H54 (cell line): ENCODE measurements at places on chromosomes 13 and 19.

DNA sequence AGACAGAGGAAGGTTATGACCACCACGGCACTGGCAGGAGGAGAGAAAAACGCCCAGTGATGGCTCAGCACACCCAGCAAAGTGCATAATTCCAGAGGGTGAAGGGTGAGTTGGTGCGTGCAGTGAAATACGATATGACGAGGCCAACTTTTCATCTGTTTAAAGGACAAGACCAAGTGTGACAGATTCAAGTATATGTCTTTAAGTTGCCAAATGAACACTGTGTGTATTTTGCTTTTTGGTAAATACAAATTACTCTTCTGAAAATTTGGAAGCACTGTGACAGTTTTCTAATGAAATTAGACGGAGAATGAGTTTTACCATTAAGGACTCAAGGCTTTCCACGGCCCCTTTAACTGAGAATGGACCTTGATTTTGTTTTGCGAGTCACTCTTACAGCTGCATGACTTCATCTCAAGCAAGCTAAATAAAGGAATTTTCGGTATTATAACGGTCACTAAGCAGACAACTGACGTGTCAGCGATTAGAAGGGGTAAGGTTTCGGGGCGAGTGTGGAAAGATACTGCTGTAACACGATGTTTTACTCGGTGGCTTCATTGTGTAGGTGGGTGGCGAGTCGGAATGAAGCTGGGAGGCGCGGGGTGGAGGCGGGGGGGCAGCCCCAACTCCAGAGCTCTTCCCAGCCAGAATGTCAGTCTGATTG, 22.8 kb downstream of the COL4A2 start:
- DNase-seq: no peak

GRCh38 chr19:2039089-2039958, 11.7 kb downstream of the MKNK2 start:
- no peak for DNase-seq

GRCh38 chr19:31099515-31100205, 249.6 kb downstream of the TSHZ3 start:
- no peak for DNase-seq

GRCh38 chr13:101965096-101965495, 436.8 kb downstream of the FGF14 start:
- no peak for DNase-seq

GRCh38 chr19:15337202-15337601, 4.9 kb upstream of the BRD4 start:
- DNase-seq: no peak

GRCh38 chr19:8832132-8833021, at the start of the genes MBD3L1 and ZNF558:
Gene MBD3L1, plus strand, starts transcription at chr19:8832377. Its CDS starts 10,302 bp downstream, at chr19:8842679.
Gene ZNF558, minus strand, starts transcription at chr19:8832304. Its CDS starts 9,645 bp downstream, at chr19:8822659.
- peak; percentile 97 for DNase-seq

DNA sequence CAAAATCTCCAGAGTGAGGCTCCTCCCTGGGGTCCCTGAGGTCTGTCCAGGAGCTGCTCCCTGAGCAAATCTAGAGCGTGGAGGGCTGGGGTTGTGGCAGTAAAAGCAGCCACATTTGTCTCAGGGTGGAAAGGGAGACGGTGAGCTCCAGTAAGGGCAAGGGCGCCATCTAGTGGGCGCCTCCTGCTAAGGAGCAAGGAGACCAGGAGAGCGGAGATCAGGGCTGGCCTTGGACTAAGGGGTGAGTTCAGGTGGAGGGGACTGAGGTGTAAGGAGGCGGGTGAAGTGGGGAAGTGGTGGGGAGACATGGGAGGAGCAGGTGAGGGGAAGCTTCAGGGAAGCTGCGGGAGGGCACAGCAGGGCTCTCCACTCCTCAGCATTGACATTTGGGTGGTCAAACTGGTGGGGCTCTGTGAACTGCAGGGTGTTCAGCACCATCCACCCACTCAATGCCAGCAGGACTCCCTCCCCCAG, 5.3 kb upstream of the CEACAM21 start:
- DNase-seq: peak; percentile 82

- DNase-seq: no peak
Measured at GRCh38 chr13:110063490-110064421, 243.2 kb downstream of the COL4A1 start.

- DNase-seq: no peak
Measured at GRCh38 chr13:37097076-37097475, 8.4 kb downstream of the CSNK1A1L start.

DNA sequence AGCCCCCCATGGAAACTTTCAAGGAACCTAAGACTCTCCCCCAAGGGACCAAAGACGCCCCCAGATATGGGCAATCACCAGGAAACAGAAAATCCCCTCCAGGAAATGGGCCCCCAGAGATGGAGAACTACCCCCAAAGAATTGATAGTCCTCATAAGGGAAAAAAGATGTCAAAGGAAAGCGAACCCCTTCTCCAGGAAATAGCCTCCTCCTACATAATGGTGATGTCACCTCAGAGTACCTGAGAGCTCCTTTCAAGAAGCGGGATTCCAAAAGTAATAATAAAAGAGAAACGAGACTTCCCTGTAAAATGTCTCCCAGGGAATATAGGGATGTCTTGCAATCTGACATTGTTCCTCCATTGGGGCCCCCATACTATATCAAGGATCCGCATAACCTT, 1.1 kb downstream of the CDKN2D start:
- no peak for DNase-seq

GRCh38 chr13:71751073-71751472, 115.9 kb downstream of the DACH1 start:
- DNase-seq: no peak

DNA sequence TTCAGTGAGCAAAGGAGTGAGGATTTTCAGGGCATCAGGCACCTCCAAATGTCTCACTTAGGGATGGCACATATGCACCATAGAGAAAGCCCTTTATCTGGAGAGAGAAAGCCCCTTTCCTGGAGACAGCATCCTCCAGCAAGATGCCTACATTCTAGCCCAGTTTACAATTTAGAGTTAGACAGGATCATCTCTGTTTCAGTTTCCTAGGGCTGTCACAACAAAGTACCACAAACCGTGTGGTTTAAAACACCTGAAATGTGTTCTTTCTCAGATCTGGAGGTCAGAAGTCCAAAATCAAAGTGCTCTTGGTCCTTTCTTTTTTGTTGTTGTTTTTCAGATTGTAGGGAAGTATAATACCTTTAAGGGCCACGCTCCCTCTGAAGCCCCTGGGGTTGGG, 61.8 kb downstream of the MBNL2 start:
- DNase-seq: no peak

GRCh38 chr19:6204866-6205723, 69.6 kb downstream of the ACSBG2 start:
- DNase-seq: no peak

DNA sequence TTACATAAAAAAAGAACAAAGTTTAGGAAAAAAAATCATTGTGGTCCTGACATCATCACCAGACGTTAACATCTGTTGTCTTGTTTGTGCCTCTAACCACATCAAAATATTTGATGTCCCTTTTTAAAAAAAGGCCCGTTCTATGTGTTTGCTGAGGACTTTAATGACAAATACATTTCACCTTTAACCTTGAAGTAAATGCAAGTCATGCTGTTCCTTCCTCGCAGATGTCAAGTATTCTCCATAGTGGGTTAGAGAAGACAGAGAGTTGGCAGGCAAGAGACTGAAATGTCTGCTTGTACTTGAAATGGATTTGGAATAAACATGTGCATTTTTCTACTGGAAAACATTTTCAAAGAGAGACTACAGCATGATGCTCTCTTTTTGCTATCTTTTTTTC, 134.9 kb downstream of the FGF9 start:
- DNase-seq: no peak

DNA sequence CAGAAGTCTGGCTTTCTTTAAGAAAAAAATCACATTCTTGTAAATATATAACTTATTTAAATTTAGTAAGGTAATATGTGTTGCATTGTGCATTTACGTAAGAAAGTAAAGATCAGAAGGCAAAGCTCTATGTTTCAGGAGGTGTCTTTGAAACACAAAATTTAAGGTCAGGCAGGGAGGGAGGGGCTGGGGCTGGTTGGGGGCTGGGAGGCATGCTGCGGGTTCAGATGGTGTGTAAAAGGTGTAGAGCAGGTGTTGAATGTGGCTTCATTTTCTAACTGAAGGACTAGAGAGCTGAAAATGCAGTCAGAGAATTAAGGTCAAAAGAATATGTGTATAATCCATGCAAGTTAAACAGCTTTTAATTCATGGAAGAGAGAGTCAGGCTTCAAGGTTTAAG, 14.3 kb downstream of the FAM216B start:
- DNase-seq: no peak

DNA sequence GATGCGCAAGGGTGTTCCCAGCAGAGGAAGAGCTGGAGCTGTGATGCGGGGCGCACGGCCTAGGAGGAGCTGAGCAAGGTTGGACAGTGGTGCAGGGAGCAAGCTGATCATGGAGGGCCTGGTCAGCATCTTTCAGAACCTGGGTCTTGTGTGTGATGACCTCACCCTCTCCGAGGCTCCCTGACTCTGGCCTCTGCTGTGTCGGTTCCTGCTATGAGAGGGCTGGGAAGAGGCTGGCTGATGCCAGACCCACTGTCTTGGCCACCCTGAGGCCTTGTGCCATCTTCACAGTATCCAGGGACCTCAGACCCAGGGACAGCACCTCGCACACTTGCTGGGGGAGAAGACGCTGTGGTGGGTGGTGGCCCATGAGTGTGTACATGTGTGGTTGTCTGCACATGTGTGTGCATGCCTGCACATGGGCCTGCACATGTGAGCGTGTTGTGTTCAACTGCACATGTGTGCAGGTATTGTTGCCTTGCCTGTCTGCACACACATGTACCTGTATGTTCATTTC, 16.5 kb upstream of the C13orf46 start:
- no peak for DNase-seq

- DNase-seq: no peak
Measured at GRCh38 chr19:7628589-7629311, 595 bp downstream of the XAB2 start.

- DNase-seq: no peak
Measured at GRCh38 chr19:47446534-47447469, 24.9 kb downstream of the SLC8A2 start.

GRCh38 chr19:42081584-42082203, 5.7 kb downstream of the ZNF574 start:
- peak; percentile 67 for DNase-seq

DNA sequence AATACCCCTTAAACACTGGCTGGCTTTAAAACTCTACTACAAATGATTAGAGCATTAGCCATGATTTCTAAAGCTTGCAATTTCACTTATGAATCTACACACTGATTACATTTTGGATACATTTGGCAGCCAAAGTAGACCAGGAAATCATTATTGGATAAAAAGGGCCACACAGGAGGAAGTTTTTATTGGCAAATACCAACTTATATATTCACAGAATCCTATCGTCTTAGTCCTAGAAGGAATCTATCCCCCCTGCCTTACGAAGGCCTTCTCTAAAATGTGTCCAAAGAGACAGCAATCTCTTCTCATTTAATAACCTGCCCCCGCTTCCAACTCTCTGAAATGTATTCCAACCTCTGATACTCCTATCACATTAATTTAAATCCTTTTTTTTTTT, 52.5 kb downstream of the KLF5 start:
- no peak for DNase-seq

DNA sequence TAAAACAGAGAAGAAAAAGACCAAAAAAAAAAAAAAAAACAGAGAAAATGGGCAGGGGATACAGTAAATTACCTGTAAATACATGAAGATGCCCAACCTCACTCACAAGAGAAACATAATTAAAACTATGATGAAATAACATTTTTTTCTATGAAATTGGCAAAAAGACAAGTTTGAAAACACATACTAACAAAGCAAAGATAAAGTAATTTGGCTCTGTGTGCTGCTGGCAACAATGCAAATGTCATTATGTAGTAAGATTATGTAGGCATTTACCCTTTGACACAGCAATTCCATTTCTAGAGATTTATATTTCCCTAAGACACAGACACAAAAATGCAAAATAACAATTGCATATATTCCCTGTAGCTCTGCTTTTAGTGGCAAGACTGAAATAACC, 20.2 kb downstream of the ZC3H13 start:
- no peak for DNase-seq

GRCh38 chr13:59492030-59492636, 671.6 kb downstream of the DIAPH3 start:
- no peak for DNase-seq

GRCh38 chr13:46676378-46676725, 120.6 kb downstream of the ESD start:
- no peak for DNase-seq

DNA sequence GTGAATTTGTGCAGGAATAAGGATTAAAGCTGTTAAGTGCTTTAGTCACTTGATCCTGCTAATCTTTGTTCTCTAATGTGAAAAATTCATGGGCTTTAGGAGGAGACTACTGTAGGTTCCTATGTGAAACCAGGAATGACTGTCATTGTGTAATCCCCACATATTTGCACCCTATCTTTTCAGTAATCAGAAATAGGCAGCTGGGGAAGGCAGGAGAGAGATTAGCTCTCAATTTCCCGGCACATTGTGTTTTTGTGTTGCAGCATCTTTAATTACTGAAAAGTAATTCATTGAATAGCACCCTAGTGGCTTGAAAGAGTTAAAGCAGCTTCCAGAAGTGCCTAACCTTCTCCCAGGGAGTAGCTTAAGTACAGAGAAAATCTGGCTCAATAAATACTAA, 282.9 kb downstream of the OLFM4 start:
- no peak for DNase-seq
